ENCODE measurements at places on chromosomes 7 and 10.

DNA sequence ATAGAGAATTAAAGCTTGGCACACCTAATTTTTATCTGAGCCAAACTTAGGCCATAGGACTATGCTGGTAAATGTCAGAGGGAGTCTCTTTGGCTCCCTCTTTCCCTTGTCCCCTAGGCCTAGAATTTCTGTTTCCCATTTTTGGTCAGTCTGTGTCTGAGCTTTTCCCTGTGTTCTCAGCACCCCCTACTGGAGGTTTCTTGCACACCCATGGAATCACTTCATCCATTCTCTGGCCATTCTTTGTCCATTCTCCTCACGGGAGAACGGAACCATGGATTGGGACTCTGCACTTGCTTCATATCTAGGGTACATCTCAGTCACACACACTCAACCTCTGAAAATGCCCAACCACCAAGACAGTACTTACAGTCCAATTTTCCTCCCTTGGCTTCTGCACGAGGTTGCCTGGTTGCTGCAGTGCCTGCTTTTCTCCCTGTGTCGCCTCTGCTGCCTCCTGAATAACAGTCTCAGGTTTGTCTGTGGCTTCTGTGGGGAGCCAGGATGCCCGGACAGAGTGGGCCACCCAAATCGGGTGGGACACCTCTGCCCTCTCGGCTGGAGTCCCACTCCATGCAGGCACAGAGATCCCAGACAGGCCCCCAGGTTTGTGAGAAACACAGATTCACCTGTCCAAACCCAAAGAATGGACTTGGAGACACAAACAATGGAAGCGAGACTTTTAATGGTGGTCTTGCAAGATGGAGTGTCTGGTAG lies 35.1 kb upstream of the DNAH11 start:
- no peak overlapping the region for H3K4me3 ChIP-seq
- peaks cover 83% of the 10 kb centered on the region for H3K36me3 ChIP-seq
- H3K4me1 ChIP-seq: no peaks in the 10 kb centered on the region
- H3K27me3 ChIP-seq: no peaks in the 10 kb centered on the region
- no peak for DNase-seq
- H3K27ac ChIP-seq: no peak overlapping the region

- no peaks in the 10 kb centered on the region for H3K36me3 ChIP-seq
- no peak overlapping the region for H3K4me3 ChIP-seq
- no peaks in the 10 kb centered on the region for H3K4me1 ChIP-seq
These were observed 284.4 kb downstream of the IPMK start for GRCh38 chr10:57983281-57983791.

DNA sequence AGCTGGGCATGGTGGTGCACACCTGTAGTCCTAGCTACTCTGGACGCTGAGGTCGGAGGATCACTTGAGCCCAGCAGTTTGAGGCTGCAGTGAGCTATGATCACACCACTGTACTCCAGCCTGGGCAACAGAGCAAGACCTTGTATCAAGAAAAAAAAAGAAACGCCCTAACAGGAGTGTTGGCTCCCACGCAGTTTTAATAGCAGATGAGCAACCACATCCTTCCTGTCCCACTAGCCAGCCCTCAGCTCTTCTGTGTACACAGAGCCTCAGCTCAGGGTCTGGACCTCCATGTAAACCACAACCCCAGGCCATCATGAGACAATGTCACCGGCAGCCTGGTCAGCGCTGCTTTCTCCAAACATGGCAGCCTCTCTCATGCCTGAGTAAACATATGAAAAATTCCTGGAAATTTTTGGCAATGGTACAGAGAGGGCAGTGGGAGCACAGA lies 108.2 kb downstream of the PIP4K2A start:
- H3K36me3 ChIP-seq: no peaks in the 10 kb centered on the region
- H3K27me3 ChIP-seq: no peaks in the 10 kb centered on the region
- H3K27ac ChIP-seq: peak overlapping the region; percentile 94
- H3K4me3 ChIP-seq: peak overlapping the region; percentile 74
- peaks cover 98% of the 10 kb centered on the region for H3K4me1 ChIP-seq

GRCh38 chr10:108005627-108006026 lies 841.1 kb upstream of the SORCS1 start:
- H3K27ac ChIP-seq: no peak overlapping the region
- no peak overlapping the region for H3K4me3 ChIP-seq
- H3K36me3 ChIP-seq: peaks cover 4% of the 10 kb centered on the region
- no peaks in the 10 kb centered on the region for H3K4me1 ChIP-seq

- H3K4me3 ChIP-seq: no peak overlapping the region
- H3K4me1 ChIP-seq: peaks cover 28% of the 10 kb centered on the region
- no peak overlapping the region for H3K27ac ChIP-seq
- no peak for DNase-seq
- H3K36me3 ChIP-seq: peaks cover 9% of the 10 kb centered on the region
These were observed 145.0 kb downstream of the ELFN1 start for GRCh38 chr7:1815051-1815481.

DNA sequence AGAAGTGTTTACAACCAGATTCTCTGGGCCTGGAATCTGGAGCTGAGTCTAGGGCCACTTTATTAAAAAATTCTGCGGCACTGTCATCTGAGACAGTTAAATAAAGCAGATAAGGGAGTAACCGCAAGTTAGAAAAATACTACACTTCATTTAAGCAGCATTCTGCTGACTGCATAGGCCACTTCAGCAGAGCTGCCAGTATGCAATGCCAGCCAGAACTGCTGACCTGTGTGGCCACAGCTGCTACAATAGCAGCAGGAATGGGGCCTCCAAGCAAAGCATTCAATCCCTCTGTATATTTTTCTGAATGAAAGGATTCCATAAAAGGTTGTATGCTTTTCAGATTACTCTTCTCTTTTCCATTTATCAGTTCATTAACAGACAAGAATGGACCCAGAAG lies 136.0 kb downstream of the COL28A1 start:
- no peak overlapping the region for H3K27ac ChIP-seq
- DNase-seq: no peak
- no peaks in the 10 kb centered on the region for H3K36me3 ChIP-seq
- no peaks in the 10 kb centered on the region for H3K4me1 ChIP-seq

- H3K36me3 ChIP-seq: no peaks in the 10 kb centered on the region
- H3K4me3 ChIP-seq: no peak overlapping the region
- H3K27me3 ChIP-seq: no peaks in the 10 kb centered on the region
- H3K27ac ChIP-seq: no peak overlapping the region
These were observed 11.5 kb downstream of the AQP1 start for GRCh38 chr7:30923009-30923773.

Data from naive thymus-derived CD8-positive, alpha-beta T cell (primary cell).